Activated CD4-positive, alpha-beta T cell treated with anti-CD3 and anti-CD28 coated beads for 1 hour (primary cell): ENCODE measurements at places on chromosomes 3 and 15.

DNA sequence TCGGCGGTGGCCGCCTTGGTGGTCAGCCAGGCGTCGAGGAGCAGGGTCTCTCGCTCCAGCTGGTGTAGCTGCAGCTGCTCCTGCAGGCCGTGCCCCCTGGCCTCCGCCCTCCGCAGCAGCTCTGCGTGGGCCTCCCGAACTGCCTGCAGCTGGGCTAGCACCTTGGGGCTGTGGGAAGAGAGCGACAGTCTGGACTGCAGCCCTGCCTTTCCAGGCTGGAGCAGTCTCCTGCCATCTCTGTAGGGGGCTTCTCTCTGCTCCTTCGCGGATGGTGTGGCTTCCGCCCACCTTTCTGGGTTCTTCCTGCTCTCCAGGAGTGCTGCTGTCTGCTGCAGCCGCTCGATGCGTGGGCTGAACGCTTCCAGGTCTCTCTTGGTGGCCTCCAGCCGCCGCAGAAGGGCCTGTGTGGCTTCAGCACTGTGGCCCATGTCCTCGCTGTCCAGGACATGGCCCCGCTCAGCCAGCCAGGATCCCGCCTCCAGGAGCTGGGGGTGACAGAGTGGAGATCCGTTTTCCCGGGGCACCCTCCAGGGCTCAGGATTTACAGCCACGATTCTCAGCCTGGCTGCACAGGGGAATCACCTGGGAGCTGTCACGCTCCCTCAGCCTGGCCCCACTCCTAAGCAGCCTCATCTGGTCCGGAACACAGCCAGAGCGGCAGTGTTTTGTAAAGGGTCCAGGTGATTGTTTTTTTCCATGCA lies 16.8 kb downstream of the PLA2G4B start:
- DNase-seq, result no peak

- DNase-seq, result no peak
Observed at GRCh38 chr15:66100761-66101160, 152.8 kb downstream of the MEGF11 start.

DNA sequence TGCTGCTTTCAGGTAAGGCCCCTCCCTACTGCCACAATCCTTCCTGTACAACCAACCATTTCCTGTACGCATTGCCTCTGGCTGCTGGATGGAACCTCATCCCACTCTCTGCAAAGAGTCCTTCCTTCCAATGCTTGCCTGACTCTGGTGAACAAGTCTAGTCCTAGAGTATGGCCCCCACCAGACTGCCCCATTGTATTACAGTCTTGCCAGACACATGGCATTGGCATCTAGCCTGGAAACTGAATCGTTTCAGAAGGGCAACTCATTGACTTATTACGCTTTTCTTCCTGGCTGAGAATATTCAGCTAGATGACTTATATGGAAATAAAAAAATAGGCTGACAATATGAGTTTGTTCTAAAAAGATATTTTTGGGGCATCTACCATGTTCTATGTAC lies 170.3 kb downstream of the SUCLG2 start:
- no peak for DNase-seq

DNA sequence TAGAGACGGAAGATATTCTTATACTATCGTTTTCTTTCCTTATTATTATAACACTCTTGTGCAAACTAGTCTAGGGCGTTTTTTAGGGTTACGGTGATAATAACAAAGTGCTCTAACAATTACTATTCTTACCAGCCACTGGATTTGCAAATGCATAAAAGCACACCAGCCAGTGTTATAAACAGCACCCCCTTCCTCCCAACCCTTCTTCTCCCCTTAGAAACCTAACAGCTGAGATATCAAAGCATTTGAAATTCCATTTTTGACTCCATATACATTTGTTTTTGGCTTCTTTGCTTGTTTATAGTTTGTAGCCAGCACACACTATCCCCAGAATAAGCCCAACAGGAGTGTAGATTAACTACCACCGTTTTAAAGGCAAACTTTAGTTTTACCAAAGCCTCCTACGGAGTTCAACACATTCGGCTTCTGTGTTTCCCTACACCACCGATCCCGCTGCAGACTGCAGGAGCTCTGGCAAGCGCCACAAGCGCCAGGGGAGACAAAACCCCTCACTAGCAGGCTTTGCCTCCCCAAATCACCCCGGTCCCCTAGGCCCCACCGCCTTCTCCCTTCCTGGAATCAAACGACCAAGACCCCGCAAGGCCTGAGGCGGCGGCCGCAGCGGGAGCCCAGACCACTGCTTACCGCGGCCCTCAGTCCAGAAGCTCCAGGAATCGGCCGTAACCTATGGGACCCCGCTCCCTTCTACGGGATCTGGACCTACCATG lies 461 bp downstream of the COPB2 start:
- DNase-seq, result no peak

DNA sequence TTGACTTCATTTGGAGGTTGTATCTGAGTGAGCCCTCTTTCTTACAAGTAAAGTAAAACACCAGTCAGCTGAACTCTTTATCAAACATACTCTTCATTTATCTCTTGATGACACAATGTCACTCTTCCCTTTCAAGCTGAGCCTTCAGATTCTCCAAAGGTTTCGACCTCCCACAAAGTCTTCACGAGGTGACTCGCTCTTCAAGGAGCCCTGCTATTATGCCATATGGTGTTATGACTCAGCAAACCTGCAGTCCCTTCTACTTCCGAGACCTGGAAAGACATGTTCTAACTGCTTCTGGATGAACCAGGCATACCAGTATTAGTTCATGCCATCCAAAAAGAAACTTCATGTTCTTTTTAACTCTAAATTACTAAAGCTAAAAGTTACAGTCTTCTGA lies 23.1 kb downstream of the AADAC start:
- DNase-seq, result no peak

- no peak for DNase-seq
Observed at GRCh38 chr3:18766974-18767373, 341.8 kb upstream of the SATB1 start.

DNA sequence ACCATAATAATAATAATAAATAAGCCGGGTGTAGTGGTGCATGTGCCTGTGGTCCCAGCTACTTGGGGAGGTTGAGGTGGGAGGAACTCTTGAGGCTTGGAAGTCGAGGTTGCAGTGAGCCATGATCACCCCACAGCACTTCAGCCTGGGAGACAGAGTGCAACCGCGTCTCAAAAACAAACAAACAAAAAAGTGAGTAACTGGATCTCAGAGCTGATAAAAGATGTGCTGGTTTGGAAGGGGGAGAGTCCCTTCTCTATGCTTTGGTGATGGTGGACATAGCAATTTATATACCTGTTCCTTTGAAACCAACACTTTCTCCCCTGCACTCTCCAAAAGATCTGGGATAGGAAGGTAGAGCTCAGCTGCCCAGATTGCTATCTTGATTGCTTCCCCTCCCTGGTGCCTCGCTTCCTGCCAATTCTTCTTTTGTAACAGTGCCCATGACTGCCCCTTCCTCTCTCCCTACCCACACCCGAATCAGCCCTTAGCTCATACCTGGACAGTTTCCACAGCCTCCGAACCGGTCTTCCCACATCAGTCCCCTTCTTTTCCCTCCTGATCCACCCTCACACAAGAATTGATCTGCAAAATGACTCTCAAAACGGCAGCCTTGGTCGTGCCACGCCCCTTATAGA lies 55.1 kb upstream of the UBE2E1 start:
- DNase-seq, result no peak

DNA sequence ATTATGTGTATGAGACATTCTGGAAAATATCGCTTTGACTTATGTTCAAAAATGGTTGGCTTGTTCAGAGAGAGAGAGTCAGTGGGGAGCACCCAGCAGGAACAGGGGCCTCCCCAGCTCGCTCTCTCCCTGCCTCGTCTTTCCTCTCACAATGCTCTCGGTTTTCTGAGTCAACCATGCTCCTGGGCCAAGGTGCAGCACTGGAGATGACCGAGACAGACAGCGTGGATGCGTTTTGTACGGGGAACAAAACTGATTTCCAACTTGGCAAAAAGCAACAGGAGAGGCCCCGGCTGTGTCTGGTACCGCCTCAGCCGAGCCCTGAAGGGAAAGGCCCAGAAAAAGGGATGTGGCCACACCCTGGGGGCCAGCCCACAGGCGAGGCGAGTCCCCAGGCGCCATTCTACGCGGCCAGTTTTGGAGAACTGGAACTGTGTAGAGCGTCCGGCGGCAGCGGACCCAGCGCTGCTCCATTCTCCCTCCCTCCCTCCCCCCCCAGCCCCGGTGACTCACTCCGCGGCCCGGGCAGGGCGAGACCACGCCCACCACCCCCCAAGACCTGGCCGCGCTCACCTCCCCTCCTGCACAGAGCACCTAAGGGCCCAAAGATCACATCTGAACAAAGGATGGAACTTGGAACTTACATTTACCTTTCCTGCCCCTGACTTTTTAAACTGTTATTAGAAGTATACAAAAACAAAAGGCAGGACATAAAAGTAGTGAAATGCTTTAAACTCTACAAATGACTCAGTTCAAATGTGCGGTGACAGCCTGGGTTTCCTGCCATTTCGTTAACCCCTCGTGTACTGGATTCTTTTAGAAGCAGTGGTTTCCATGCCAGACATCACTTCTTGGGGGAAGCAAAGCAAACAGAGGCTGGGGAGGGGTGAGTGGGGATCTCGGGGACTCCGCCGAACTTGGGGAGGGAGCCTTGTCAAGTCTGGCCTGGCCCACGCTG lies 12.7 kb downstream of the ATP10A start:
- DNase-seq, result peak; percentile 52

- DNase-seq, result no peak
Observed at GRCh38 chr15:90336705-90337141, 15.4 kb upstream of the ZNF774 start.

- DNase-seq, result no peak
Observed at GRCh38 chr3:36032180-36033047, 347.9 kb upstream of the STAC start.

- peak; percentile 26 for DNase-seq
Observed at GRCh38 chr3:194103505-194103904, 32.4 kb upstream of the HES1 start.

- DNase-seq, result no peak
Observed at GRCh38 chr3:148075771-148076716, 621.7 kb upstream of the AGTR1 start.

DNA sequence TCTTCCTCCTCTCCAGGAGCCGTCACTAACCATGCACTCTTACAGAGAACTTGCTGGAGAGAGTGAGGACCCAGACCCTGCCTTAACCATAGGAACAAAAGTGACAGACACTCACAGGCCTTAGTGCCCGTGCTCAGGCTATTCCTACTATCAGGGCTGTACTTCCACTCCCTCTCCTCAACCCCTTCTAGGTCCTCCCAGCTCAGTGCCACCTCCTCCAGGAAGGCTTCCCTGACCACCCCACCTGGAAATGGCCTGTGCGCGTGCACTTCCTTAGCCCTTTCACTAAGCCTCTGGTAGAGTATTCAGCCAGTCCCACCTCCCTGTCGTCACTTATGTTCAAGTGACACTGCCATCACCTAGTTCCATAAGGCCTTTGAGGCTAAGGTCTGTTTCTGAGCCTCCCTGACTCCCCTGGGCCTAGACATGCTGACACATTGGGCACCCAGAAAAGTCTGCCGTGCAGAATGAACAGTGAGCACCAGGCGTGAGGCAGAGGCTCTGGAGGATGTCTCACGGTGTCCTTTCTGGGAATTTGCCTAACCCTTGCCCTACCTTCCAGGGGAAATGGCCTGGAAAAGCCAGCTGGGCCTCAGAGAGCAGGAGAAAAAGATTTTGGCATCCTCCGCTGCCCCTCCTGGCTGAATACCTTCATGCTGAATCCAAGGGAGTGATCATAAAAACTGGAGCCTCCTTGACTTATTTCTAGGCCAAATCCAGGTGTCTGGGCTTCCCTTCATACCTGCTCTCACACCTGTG lies 108.6 kb upstream of the SMAD3 start:
- DNase-seq, result no peak

GRCh38 chr3:24088782-24089181 lies 143.7 kb downstream of the NR1D2 start:
- no peak for DNase-seq

DNA sequence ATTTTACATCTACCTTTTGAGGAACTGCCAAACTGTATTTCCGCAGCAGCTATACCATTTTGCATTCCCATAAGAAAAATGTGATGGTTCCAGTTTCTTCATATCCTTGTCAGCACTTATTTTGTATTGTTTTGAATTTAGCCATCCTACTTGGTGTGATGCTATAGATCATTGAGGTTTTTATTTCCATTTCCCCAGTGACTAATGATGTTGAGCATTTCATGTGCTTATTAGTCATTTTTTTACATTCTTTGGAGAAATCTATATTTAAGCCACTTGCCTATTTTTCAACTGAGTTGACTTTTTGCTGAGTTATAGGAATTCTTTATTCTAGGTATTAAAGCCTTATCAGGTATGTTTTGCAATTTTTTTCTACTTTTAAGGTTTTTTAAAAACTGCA lies 347.6 kb upstream of the RARB start:
- DNase-seq, result no peak

GRCh38 chr3:140467104-140467577 lies 210.7 kb upstream of the TRIM42 start:
- no peak for DNase-seq

DNA sequence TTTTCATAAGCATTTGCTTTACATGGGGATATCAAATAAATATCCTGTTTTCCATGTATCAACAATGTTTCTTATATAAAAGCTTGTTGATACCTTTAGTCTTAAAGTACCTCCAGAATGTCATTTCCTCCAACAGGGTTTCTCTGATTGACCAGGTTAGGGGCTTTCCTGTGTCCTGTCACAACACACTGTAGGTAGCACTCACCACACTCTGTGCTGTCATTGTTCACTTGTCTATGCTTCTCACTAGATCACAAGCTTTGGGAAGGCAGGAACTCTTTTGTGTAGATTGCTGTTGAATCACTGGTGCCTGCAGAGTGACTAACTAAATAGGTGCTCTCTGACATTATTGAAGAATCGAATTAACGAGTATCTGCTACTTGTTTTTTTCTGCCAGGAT lies 49.8 kb downstream of the USP50 start:
- no peak for DNase-seq

DNA sequence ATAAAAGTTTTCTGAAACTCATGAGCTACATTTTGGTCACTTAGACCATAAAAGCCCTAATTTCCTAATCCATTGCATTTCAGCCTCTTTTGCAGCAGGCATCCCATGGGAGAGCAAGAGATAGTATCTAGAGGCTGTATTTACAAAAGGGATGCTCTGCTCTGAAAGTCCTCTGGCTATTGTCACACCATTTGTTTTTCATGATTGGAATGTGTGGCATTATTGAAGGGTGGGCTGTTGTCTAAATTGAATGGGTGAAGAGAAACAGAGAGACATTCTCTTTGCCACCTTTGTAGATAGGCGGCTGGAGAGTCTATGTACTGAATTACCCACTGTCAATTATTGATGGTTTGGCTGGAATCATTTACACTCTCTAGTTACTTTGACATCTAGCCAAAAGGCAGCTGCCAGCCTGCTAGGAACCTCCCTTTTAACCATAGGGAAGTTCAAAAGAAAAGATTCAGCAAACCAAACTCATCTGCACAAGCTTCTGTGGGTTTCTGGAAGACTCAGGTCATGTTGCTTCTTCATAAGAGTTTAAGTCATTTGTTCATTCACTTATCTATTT lies 89.8 kb upstream of the RARB start:
- DNase-seq, result no peak

GRCh38 chr3:2921903-2922302 lies 188.3 kb downstream of the IL5RA start:
- no peak for DNase-seq
